ENCODE measurements at places on chromosomes 16 and 17.

GRCh38 chr16:49341706-49342105, 31.9 kb upstream of the C16orf78 start:
- no peak for DNase-seq

DNA sequence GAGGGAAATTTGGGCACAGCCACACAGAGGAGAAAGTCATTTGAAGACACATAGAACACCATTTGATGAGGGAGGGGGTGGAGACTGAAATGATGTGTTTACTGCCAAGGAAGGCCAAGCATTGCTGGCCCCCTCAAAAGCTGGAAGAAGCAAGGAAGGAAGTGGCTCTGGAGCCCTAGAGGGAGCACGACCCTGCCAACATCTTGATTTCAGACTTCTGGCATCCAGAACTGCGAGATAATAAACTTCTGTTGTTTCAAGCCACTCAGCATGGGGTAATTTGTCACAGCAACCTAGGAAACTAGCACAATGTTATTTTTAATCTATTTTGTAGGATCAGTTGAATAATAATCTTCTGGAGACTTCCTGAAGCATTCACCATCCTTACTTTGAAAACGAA, 314.8 kb upstream of the GOT2 start:
- DNase-seq: no peak

- peak; percentile 41 for DNase-seq
Measured at GRCh38 chr16:67170168-67170948, at the start of gene NOL3. Gene NOL3 (plus strand): TSS chr16:67170538.

DNA sequence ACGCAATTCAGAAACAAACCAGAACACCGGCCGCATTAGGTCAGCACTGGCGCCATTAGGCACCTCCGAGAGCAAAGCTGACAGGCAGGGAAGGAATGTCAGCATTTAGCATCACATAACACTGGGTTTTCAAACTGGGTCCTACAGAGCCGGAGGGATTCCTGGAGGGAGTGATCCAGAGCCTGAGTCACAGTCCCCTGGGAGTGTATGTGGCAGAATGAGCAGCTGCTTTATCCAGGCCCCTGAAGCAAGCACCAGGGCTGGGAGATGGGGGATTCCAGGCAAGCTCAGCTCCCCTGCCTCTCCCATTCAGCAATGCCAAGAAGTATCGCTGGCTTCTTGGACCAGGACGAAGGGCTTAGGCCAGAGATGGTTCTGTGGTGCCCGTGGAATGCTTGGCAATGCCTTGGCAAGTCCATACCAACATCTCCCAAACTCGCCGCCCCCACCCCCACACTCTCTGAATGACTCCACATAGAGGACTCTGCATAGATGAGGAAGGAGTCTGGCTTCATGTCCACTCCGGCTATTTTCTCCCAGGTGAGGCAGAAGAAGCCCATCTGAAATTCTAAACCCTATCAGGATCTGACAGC, 20.4 kb downstream of the GAS7 start:
- no peak for DNase-seq

- DNase-seq: no peak
Measured at GRCh38 chr17:39939588-39940419, 12.3 kb downstream of the LRRC3C start.

DNA sequence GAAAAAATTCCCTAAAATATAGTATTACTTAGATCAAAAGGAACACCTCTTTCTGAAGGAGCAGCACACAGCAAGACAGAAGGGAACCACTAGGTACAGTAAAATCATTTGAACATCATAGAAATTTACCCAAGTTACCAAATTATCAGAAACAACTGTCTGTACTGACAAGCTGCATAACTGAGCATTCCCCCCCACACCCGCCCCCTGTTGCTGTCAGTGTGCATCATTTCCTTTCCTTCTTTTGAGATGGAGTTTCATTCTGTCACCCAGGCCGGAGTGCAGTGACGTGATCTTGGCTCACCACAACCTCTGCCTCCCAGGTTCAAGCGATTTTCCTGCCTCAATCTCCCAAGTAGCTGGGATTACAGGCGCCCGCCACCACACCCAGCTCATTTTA, 120.7 kb downstream of the TRIM37 start:
- no peak for DNase-seq

GRCh38 chr17:81350320-81350890, 44.9 kb upstream of the BAHCC1 start:
- no peak for DNase-seq

DNA sequence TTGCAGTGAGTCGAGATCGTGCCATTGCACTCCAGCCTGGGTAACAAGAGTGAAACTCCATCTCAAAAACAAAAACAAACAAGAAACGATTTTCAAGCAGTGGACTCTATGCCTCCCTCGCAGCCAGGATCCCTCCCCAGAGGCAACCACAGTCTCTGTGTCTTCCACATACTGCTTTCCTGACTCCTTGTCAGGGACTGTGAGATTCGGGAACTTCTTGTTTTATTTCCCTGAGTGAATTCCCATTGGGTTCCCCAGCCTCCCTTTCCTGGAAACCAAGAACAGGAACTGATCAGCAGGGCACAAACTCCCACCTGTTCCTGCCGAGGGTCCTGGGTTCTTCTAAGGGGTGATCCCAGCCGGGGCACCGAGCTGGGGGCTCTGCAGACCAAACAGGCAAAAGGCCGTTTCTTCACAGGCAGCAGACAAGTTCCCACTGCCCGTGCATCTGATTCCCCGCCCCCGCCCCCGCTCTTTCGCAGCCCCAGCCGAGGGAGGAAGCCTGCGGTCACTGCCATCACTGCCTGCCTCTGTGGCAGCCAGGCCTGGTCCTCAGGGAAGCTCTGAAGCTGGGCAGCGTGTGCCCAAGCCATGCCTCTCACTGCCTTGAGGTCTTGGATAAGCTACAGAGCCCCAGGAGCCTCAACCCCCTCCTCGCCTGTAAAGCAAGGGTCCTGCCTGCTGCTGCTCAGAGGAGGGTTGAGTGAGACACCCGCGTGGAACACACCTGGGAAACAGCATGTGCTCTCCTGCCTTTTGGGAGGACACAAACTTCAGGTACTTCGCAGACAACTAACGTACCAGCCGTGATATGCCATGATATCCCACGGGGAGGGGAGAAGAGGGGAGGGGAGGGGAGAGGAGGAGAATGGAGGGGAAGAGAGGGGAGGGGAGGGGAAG, 5.5 kb upstream of the PIEZO1 start:
- DNase-seq: no peak

- no peak for DNase-seq
Measured at GRCh38 chr16:27097800-27098230, 31.1 kb downstream of the C16orf82 start.

GRCh38 chr17:31568539-31568938, 177.1 kb downstream of the RAB11FIP4 start:
- no peak for DNase-seq

All from DMS79 treated with DMSO at 0.1 percent for 48 hours (cell line).